ENCODE measurements at places on chromosomes 12 and 14. TPM values are rescaled to one million over a fixed set of nuclear protein-coding genes. Genes with fewer than 3 reads are reported as not detected.

EML1 gene
- 73.6 TPM for total RNA-seq

FOS gene
- 2.9 TPM for total RNA-seq

ESRRB gene
- total RNA-seq, result 1.7 TPM

GRCh38 chr14:36513451-36514277 is 6.4 kb downstream of the NKX2-1 start:
- peaks cover 7% of the 10 kb centered on the region for H3K4me1 ChIP-seq
- peak; percentile 54 for DNase-seq
- H3K4me3 ChIP-seq, result peak overlapping the region; percentile 63

DNA sequence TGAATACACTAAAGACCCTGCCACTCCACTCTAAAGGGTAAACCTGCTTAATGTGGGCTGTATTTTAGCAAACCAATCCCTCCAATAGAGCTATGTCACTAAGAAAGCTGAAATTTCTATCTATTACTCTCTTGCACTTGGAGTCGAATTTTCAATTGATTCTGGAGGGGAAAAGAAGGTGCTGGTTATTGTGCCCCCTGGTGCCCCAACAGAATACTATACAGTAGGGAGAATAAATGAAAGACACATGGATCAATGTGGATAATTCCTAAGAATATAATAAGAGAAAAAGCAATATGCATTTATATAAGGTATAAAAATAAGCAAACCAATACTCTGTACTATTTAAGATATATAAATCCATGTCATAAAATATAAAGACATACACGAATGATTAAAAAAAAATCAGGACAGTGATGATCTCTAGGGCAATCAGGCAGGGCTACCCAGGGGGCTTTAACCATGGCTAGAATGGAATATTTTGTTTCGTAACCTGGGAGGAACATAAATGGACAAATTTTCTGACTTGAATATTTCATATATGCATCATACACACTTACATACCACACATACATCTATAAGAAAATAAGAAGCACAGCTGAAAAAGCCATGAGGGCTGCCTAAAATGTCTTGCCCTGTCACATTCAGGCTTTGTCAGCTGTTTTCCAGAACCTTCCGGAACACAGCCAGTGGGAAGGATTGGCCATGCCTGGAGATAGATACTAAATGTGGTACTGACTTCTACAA is 54.4 kb downstream of the EFCAB11 start:
- no peak overlapping the region for H3K27ac ChIP-seq
- DNase-seq, result no peak
- H3K4me3 ChIP-seq, result no peak overlapping the region
- no peaks in the 10 kb centered on the region for H3K4me1 ChIP-seq

GRCh38 chr14:63926641-63927040 is 73.8 kb downstream of the SYNE2 start:
- no peak overlapping the region for H3K4me3 ChIP-seq
- no peaks in the 10 kb centered on the region for H3K4me1 ChIP-seq
- no peak overlapping the region for H3K27ac ChIP-seq

GRCh38 chr12:54020591-54021405 is 7.4 kb upstream of the HOXC6 start:
- H3K4me3 ChIP-seq, result no peak overlapping the region
- peaks cover 37% of the 10 kb centered on the region for H3K27me3 ChIP-seq
- H3K36me3 ChIP-seq, result no peaks in the 10 kb centered on the region
- H3K4me1 ChIP-seq, result peaks cover 9% of the 10 kb centered on the region
- H3K27ac ChIP-seq, result no peak overlapping the region
